Parietal lobe (tissue), 2 donors: ENCODE measurements at places on chromosomes 16 and 17. TPM values are rescaled to one million over a fixed set of nuclear protein-coding genes. Genes with fewer than 3 reads are reported as not detected.

Gene AANAT
- not detected for total RNA-seq

Gene PRSS21
- not detected for total RNA-seq

Gene FADS6
- total RNA-seq, result not detected

Gene KRT15
- not detected for total RNA-seq

Gene CA4
- not detected for total RNA-seq
